ENCODE measurements at places on chromosomes 12 and 14.

DNA sequence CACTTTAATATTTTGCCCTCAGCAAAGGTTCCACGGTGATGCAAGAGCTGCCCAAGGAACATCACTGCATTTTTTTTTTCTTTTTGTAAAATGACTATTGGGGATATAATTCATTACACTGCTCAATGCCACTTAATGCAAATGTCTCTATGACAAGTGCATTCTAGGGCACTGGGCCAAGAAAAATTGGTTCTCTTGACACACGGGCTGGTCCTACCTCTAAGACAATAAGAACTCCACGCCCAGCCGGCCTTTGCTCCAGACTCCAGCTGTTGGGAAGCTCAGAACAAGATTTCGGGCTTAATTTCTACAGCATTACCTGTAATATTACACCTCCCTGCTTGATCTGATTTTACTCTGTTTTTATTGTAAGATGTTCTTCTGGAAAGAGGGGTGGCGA, 48.8 kb upstream of the VRK1 start:
- DNase-seq: no peak

- DNase-seq: no peak
These were observed 443.6 kb upstream of the SOX5 start for GRCh38 chr12:24393071-24393470.

- no peak for DNase-seq
These were observed 82.1 kb upstream of the HSPB8 start for GRCh38 chr12:119096429-119097202.

GRCh38 chr12:46485853-46486252, 113.3 kb upstream of the SLC38A2 start:
- DNase-seq: no peak

DNA sequence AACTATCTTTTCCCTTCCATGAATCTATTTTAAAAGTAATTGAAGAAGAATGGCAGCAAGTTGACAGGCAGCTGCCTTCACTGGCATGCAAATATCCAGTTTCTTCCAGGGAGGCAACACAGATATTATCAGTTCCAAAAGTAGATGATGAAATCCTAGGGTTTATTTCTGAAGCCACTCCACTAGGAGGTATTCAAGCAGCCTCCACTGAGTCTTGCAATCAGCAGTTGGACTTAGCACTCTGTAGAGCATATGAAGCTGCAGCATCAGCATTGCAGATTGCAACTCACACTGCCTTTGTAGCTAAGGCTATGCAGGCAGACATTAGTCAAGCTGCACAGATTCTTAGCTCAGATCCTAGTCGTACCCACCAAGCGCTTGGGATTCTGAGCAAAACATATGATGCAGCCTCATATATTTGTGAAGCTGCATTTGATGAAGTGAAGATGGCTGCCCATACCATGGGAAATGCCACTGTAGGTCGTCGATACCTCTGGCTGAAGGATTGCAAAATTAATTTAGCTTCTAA, 18.4 kb downstream of the TMPO start:
- DNase-seq: no peak

DNA sequence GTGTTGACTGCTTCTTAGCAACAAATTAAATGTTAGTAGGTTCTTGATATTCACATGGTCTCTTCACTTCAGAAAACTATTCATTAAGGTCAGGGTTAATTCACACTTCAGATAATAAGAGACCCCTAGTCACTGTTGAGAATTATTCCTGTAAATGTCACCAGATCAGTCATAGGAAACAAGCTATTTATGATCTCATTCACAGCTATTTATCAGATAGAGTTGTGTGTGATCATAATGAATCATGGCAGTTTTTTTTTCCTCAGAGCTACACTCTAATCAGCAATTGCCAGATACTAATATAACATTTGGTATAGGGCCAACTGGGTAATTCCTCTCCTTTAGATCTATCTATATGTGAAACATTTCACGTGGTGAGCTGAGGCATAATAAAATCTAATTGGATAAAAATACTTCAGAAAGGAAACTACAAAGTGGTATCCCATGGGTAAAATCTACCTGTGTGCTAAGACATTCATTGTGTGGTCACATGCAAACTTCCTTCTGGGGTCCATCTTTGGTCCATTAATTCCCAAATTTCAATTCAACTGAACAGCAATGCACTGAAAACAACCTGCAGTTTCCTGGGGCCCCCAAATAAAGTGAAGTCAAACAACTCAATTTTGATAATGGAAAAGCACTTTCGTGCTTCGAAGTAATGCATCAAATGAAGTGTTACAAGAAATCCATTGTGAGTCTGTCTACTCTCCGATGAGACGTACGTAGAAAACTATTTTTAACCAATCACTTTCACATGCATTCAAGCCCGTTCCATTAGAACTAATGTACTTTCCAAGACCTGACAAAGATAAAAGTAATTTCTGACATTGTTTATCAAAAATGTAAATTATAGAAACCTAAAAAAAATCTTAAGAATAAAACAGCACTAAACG, 197.0 kb downstream of the ACSS3 start:
- no peak for DNase-seq

DNA sequence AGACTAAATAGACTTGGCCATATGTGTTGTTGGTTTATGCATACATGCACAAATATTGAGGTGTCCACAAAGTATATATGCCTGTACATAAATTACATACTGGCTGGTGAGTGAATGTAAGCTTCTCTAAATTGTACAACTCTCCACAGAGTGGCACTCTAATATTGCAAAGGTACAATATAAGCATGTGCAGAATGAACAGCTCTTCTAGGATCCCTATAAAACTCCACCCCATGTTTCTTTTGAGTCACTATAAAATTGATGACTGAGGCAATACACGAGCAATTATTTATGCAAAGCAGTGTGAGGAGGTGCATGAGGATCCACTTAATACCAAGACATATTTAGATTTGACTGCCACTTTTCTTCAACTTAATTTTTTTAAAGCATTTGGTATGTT, 172.2 kb downstream of the NAV3 start:
- DNase-seq: no peak

DNA sequence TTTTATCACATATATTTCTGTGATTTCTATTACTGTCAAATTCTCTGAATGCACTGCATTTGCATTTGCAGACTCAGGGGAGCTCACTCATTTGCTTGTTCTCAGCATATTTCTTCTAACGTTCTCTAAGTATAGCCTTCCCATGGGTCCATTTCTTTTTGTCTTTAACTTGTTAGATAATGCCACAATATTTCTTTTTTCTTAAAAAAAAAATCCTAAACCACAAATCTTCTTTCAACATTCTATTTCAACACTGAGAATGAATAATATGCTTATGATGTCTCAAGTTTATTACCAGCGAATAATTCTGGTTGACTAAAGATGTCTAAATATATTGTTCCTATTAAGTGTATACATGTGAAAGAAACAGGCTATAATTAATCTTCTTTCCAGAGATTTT, 200.2 kb downstream of the ANO6 start:
- DNase-seq: no peak

- no peak for DNase-seq
These were observed 2.0 kb upstream of the PCED1B start for GRCh38 chr12:47077206-47078085.

- DNase-seq: no peak
These were observed 42.7 kb downstream of the GPHB5 start for GRCh38 chr14:63276016-63276415.

GRCh38 chr12:120216742-120217605, 16.1 kb upstream of the RPLP0 start:
- DNase-seq: no peak

- DNase-seq: no peak
These were observed 236.5 kb upstream of the PELI2 start for GRCh38 chr14:55881577-55882241.

DNA sequence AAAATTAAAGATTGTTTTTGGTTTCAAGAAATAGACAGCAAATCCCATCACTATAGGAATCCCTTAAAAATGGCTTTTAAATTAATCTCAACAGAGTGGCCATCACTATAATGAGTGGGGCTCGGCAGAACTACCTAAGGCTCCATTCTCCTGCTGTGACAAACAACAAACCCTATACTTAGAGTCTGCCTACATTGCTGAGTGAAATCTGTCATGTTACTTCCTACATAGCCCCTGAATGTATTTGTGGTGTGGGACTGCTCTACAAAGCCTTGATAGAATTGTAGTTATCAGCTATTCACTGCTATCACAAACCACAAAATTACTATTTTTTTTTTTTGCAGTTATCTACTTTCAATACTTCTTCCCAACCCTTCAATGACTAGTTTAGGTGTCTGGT, 538.7 kb upstream of the ATXN7L3B start:
- DNase-seq: no peak

DNA sequence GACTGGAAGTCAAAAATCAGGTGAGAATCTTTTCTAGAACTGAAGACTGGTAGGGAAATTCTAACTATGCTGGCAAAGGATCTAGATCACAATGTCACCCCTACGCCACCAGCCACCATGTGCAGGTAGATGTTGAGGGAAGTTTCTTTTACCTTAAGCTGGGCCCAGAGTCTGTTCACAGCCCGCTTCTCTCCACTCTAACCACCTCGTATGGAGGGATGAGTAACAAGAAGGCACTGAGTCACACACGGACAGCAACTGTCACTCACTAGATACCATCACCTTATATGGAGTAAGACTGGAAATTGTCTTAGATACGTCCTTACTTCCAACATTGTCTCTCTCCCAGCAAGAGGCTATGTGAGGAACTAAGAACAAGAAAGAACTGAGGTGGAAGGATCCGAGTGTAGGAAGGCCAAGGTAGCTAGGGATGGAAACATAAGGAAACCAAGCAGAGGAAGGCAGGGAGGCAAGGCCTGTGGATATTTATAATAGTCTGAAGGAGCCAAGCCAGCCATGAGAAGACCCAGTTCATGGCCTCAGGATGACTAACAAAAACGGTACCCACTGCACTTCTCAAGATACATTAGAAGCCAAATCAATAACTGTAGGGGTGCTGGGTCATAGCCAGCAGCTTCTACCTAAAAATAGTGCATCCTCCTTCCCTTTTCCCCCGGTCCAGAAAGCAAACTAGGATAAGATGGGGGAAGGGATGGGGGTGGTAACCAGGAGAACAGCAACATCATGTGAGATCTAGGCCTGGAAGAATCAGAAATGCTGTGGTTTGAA, 15.5 kb downstream of the REM2 start:
- DNase-seq: no peak

GRCh38 chr12:120061575-120062214, 54.9 kb downstream of the RAB35 start:
- no peak for DNase-seq

DNA sequence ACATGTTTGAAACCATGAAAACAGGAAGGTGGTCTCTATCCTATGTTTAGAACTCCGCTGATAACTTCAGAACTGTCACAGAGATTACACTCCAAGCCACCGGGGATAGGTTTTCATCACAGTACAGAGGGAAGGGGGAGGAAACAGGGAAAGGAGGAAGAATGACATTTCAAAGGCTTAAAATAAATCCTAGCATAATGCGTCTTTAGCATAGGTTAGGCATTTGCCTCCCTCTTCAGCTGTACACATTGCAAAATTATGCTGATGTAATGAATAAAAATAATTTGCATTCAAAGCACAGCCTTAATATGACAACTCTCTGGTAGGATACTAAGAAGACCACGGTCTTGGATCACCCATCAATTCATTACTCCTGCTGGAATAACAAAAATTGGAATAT, 54.3 kb upstream of the PYGL start:
- no peak for DNase-seq

DNA sequence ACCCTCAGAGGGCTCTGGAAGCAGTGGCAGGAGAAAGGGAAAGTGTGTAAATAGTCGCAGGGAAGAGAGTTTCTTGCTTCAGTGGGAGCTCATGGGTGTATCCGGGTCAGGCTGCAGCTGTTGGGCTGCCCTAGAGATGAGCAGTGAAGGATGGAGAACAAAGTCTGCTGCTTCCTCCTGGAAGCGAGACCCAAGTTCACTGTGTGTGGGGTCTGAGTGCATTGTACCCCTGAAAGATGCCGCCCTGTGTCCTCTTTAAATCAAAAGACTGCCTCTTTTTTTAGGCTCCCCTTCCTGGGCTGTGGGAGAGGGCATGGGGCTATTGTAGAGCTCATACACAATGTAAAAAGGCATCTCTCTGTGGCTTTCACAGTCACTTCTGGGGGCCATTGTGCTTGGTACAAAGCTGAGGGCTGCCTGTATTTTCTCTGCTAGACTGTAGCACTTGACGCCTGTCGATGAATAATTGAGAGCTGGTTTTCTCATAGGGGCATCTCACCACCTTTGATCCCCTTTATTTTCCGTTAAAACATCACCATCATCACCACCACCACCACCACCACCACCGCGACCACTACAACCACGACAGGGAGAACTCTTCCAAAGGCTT, 16.7 kb downstream of the CHST11 start:
- DNase-seq: no peak

DNA sequence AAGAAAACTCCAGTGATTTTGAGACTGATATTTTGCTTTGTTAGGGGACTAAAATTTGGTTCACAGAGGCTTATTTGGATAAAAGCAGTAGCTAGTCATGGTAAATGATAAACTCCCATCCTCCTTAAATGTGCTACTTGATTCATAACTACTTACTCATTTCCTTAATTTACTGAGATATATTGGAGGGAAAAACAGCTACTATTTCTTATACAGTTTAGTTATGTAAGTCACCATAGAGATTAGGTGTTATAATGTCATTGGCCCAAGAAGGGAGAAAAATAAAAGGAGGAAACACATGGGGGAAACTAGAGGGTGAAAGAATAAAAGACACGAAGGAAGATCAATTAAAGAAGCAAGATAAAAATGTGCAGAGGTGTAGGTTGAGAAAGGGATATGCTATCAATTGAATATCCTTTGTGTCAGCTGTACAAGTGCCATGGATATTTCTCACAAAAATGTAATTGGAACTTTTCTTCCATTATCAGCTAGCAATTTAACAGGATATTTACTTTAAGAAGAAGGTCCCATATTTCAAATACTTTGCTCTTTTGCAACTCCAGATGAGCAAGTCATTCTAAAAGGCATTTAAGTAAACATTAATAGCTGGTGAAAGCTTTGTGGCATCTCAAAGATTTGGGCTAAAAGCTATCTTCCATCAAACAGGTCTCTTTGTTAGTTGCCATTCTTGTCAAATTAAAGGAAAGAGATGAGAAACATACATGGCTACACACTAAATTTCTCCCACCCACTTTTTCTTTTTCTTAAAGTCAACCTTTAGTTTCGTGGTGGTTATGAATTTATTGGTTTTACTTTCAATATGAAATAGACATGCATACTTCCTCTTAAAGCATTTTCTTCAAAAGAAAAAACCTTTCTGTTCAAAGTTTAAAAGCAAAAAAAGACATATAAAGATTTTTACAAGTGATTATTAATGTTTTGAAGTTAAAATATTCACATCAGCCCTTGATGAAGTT, 439.5 kb downstream of the CCER1 start:
- no peak for DNase-seq

DNA sequence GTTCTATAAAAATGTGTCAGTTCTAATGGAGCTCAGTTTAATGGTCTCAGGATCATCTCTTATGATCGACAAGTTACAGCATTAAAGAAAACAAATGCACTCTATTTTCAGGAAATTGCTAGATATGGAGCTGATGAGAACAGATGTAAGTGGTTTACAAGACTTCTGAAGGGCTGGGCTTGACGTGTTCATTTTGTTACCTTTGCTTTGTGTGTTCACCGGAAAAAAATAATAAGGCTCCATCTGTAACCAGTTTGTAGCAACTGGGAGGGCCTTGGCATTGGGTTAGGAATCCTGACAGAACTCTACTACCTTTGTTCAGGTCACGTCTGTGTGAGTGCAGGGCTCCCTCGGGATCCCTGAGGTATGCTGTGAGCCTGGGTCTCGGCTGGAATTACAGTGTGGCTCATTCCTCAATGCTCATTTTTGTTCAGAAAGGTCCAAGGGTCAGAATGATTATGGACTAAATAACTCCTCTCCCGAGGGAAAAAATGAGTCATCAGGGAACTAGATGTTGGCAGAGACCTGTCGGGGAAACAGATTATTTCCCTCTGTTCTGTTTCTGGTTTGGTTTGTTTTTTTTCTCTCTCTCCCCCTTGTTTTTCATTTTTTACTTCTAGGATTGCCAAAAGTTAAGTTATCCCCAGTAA, 158.0 kb downstream of the SLC5A8 start:
- no peak for DNase-seq

Measured in central memory CD4-positive, alpha-beta T cell (primary cell).